Amniotic stem cell (primary cell): ENCODE measurements at places on chromosomes 11 and 22.

DNA sequence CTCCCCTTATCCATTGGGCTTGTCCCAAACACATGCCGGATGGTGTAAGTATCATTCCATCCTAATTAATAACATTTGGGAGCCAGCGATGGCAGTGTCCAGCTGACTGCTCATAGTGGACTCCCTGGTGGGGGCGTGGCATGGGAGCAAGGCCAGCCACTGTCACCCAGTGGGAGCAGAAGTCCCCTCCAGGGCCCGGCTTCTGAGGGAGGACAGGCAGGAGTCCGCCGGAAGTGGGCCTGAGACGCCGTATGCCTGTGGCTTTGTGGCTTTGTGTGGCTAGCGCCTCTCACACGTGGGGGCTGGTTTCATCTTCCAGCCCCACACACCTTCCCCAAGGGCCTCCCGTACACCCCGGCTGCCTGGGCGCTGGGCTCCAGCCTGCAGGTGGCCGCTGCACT lies 124.5 kb downstream of the KCNQ1 start:
- DNase-seq: no peak

DNA sequence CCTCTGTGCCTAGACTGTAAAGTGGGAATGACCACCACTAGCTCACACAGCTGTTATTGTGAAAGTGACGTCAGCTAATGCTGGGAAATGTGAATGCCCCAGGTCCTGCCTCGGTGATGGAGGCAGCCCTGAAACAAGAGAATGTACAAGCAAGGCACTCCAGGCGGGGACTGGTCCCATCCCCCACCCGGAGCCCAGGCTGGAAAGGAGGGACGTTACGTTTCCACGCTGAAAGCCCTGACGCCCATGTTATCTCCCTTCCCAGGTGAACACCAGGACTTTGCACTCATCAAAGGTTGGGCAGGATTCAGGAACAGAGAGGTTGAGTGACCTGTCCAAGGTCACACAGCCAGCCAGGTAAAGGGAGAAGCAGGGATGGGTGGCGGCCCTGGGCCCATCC lies 784 bp downstream of the SULT4A1 start:
- DNase-seq: no peak

DNA sequence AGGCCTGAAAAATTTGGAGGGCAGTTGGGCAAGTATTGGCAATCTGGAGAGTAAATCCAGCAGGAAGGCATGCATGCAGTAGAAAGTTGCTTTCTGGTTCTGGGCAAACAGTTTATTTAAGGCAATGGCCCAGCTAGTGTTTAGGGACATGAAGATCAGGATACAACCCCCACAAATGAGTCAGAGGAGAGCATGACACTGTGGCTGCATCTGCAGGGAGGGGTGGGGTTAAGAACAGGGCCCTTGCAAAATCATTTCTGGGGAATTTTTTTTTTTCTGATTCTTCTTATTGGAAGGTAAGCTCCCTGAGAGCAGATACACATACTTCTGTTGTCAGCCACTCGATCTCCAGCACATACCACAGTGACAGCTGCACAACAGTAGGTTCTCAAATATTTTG lies 61.1 kb downstream of the FDX1 start:
- no peak for DNase-seq

GRCh38 chr11:38952698-38953097 lies 2354.7 kb upstream of the RAG2 start:
- no peak for DNase-seq
